NCI-H510A (cell line): ENCODE measurements at places on chromosomes 16 and 17.
A peak's percentile ranks its signal among the peaks of the same experiment; 100 is the strongest.

DNA sequence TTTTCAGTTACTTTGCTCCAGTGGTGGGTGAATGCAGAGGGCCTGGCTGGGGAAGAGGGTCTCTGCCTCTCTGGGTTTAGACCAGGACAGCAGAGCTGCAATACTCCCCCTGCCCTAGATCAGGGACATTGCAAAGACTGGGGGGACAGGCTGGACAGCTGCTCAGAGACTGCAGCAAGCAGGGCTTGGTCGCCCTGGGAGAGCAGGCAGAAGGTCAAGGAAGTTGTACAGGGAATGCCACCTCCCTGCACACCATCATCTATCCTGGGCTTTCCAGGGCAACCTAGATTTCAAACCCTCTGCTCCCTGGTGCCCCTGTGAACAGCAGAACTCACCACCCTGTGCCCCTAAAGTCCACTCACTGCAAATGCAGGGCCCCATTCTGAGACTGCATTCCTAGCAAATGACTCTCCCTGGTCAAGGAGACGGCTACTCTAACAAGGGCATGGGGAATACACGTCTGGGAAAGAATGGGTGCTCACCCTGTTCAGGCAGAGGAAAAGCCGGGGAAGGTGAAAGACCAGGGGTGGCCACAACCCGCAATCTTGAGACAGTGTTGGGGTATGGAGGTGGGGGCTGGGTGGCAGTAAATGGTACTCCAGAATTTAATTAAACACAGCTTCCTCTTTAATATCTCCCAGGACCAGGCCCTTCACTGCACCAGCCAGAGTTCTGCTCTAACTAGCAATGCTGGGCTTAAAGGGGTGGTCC lies 1.0 kb downstream of the KIFC3 start:
- DNase-seq: no peak

DNA sequence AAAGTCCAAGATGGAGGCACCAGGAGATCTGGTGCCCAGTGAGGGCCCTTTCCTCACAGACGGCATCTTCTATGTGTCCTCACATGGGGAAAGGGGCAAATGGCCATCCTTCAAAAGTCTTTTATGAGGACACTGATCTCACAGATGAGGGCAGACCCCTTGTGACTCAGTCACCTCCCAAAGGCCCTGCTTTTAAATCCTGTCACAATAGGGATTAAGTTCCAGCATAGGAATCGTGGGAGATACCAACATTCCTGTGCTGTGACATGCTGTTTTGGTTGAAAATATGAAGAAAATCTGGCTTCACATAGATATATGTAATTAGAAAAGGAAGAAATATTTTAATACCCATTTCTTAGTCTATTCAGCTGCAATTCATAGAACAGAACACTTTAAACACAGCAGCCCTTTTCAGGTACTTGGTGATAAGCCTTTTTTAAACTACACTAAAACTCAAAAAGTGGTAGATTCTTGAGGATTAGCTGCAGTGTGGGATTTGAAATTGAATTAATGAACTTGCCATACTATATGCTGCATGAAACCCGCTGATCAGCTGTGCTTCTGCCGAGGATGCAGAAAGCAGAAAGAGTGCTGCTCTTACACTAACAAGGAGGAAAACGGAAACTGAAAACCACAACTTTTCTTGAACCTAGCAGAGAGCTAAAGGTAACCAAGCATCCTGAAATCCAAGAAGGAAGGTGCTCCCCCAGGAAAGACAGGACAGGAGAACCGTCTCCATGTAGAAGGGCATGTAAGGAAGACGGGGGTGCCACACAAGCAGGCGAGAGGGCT lies 32.7 kb downstream of the VPS53 start:
- no peak for DNase-seq

GRCh38 chr17:78717431-78717980 lies 64.6 kb downstream of the CYTH1 start:
- DNase-seq: peak; percentile 46

GRCh38 chr17:37789021-37789565 lies 44.2 kb upstream of the HNF1B start:
- no peak for DNase-seq

DNA sequence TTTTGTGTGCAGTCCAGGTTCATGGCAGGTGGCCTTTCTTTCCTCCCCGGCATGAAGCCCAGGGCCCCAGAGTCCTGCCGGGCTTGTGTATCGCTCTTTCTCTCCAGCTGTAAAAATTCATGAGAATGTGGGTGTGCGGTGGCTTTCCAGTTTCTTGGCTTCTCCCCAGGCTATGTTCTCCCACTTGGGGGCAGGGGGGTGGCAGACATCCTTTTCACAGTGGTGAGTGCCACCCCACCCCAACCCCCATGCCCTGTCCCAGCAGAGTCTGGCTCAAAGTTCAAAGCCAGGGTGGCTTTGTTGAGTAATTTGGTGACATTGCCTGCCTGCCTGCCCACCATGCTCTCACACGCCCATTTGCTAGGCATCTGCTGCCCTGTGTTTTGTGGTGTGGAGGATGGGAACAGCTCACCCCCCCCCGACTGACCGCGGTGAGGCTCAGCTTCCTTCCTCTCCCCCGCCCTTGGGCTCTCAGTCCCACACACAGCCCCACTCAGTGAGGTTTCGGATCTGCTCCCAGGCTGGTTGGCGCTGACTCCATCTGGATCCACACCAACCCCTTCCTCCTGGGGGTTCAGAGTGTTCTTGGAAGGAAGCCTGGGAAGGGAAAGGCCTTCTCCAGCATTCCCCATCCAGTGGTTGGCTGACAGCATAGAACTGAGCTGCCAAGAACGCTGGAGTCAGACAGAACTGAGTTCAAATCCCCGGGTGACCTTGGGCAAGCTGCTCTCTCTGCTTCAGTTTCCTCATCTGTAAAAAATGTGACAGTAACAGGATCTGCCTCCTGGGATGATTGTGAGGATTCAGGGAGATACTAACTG lies 36.0 kb downstream of the CHD9 start:
- no peak for DNase-seq

DNA sequence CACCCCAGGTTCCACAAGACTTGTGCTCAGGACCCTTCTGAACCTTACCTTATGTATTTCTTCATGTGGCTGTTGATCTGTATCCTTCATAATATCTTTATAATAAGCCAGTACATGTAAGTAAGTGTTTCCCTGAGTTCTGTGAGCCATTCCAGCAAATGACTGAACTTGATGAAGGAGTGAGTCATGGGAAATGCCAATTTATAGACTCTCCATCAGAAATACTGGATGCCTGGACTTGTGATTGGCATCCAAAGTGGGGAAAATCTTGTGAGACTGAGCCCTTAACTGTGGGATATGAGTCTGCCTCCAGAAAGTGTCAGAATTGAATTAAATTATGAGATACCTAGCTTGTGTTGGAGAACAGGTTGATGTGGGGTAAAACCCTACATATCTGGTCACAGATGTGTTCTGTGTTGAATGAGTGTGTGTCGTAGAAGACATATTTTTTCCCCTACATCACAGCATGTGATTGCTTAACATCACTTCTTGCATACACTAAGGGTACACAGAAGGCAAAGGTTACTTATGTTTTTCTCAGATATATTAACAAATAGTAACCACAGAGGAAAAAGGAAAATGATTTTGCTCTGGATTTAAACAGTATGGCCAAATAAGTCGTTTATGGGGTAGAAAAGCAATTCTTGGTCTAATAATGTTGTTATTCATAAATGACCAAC lies 70.2 kb upstream of the NETO2 start:
- DNase-seq: no peak

GRCh38 chr16:74045513-74045912 lies 251.1 kb upstream of the PSMD7 start:
- no peak for DNase-seq

- no peak for DNase-seq
Observed at GRCh38 chr17:54944796-54945195, 23.7 kb downstream of the COX11 start.

GRCh38 chr16:50002190-50002589 lies 22.8 kb upstream of the CNEP1R1 start:
- no peak for DNase-seq

DNA sequence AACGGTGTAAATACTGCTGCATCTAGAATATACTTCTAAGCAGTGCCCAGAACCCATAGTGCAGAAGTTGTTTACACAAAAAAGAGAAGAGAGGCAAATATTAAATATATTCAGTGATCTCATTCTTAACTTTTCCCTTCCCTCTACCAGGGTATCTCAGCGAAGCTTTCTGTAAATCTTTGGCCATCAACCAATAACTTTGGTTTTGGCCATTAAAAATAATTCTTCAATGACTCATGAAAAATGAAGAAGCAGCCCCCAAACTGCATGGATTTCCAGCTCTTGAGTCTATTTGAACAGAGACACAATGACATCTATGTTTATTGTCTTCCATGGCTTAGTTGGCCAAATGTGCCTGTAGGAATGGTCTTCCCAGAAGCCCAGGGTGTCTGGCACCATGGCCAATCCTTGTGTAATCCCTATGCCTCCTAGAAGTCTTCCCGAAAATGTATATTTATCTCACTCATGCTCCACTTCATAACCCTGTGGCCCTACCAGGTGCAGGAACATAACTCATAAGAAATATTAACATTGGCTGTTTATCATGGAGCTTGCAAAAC lies 646.6 kb downstream of the TOX3 start:
- no peak for DNase-seq

DNA sequence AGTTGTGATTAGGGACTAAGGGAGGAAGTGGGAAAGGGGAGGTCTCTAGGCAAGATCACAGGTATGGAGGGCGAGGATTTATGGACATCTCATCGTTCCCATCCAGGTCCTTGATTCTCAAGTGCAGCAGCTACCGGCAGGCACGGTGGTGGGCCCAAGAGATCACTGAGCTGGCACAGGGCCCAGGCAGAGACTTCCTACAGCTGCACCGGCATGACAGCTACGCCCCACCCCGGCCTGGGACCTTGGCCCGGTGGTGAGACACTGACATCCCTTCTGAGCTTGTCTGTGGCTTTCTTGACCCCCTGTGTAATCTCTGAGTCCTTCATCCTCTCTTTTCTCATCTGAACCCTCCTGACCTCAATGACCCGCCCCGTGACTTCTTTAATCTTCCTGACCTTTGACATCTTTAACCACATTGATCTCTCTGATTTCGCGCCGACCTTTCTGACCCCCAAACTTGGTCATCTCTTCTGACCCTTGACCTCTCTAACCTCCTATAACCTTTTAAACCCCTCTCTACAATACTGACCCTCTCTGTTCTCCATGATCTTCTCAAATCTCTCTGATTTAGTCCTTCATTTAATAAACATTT lies 3.8 kb downstream of the PLD2 start:
- no peak for DNase-seq

GRCh38 chr17:3834811-3835210 lies 11.2 kb downstream of the NCBP3 start:
- DNase-seq: no peak

GRCh38 chr16:8846401-8846932 lies 22.3 kb downstream of the CARHSP1 start:
- DNase-seq: no peak

- DNase-seq: no peak
Observed at GRCh38 chr16:68782198-68783174, 45.4 kb downstream of the CDH1 start.

DNA sequence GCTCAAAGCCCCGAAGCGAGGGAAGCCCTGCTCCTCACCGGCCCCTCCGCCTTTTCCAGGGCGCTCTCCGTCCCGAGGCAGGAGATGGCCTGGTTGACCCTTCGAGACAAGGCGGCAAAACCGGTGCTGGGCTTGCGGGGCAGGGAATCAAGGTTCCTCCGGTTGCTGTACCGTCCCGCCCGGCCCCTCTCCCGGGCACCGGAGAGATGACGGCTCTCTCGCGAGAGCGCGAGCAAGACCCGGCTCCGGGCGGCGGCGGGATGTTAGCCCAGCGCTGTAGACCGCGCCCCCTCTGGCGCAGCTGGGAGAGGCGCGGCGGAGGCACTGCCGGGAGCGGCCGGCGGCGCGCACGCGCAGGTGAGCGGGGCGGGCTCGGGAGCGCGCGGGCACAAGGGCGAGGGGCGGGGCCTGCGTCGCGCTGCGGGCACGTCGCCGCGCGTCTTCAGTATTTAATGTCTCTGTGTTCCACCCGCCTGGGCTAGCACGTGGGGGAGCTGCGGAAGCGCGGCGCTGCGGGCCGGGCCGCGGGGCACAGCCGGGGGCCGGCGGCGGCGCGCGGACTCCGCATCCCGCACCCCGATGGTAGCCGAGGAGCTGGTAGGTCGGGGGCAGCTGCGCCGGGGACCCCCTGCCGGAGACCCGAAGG lies at the start of gene AKAP1:
Gene AKAP1, plus strand, starts transcription at position 445 of the 646 bp plus-strand sequence. CDS start 20,219 bp downstream, outside the sequence.
- DNase-seq: peak; percentile 98

DNA sequence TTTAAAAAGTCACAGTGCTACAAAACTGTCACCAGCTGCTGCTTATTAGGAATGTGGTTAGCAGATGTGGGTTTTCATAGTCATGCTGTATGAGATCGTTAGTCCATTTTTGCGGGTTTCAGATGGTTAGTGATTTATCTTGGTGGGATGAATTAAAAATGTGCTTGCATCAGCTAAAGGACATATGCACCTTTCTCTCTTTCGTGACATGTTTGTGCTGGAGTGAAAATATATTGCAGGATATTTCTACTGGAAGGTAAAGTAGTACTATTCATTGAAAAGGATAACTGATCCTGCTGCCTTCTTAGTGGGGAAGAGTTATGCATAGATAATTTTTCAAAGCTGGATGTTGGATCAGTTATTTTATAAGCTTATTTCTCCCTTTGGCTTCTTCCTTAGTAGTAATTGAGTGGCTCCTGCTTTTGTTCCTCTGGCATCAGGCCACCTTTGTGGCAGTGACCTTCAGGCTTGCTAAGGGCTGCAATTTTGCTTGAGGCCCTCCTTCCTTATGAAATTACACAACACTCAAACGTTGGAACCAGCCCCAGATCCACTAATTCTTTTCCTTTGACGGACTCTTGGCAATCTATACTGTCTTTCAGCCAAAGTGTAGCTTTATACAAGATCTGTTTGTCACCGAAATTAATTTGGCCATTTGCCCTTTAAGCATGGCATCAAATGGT lies 7.5 kb upstream of the SNTB2 start:
- no peak for DNase-seq

DNA sequence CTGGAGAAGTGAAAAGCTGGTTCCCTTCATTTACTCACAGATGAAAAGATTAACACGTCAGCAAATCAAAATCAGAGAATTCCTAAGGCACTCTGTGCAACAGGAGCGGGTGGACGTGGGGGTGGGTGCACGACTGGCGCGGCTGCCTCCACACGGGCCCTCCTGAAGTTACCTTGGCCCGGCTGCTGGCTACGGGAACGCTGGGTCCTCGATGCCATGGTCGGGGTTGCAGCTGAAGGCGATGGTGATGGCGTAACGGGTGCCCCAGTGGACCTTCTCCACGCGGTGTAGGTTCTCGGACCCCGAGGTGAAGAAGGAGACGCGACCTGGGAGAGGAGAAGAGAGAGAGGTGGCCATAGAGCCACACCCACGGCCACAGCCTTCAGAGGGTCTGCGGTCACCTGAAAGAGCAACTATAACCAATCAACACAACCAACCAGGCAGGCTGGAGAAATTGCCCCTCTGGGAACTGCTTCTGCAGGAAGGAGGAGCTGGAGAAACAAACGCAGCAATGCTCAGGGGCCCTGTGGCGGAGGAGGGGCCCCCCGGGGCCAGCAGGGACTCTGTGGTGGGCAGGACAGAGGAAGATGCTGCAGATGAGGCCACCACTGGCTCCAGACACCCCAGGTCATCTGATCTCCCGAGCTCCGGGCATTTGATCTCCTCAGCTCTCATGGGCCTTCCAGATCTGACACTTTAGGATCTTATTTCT lies 20.8 kb downstream of the UTS2R start:
- no peak for DNase-seq
